Activated naive CD4-positive, alpha-beta T cell treated with anti-CD3 and anti-CD28 coated beads for 36 hours (primary cell): ENCODE measurements at places on chromosomes 12 and 14.

GRCh38 chr12:76410781-76411180 is 62.6 kb upstream of the BBS10 start:
- DNase-seq: no peak

GRCh38 chr14:103001226-103001625 is 56.1 kb downstream of the CDC42BPB start:
- DNase-seq: no peak

GRCh38 chr12:52552055-52552454 is 890 bp downstream of the KRT71 start:
- no peak for DNase-seq

DNA sequence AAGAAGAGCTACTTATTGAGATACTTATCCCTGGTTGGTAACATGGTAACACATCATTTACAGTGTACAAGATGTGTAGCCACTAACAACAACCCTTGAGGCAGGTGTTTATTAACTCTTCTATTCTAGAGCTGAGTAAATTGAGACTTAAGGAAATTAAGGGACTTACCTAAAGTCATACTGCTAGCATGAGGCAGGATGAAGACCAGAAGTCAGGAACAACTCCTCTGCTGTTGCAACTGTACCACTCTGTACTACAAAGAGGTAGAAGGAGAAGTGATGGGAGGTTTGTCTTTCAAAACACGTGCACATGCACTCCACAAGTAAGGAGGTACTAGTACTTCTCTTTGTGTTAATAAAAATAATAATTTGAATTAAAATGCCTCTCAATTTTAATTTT is 79.9 kb downstream of the LLPH start:
- DNase-seq: no peak

DNA sequence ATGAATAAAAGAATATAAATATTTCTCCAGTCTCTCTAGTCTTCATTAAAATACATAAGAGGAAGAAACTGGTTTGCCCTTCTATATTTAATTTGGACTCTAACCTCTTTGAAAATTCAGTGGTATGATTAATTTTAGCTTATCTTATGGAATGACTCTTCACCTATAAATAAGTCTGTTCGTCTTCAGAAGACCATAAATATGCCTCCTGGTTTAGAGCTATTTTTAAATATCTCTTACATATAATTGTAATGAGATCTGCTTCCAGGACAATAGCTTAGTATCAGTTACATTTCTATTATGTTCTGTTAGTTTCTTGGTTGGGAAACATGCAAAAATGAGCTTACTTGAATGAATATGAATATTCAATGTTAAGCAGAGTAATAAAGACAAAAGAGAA is 257.5 kb upstream of the HMGA2 start:
- DNase-seq: no peak

DNA sequence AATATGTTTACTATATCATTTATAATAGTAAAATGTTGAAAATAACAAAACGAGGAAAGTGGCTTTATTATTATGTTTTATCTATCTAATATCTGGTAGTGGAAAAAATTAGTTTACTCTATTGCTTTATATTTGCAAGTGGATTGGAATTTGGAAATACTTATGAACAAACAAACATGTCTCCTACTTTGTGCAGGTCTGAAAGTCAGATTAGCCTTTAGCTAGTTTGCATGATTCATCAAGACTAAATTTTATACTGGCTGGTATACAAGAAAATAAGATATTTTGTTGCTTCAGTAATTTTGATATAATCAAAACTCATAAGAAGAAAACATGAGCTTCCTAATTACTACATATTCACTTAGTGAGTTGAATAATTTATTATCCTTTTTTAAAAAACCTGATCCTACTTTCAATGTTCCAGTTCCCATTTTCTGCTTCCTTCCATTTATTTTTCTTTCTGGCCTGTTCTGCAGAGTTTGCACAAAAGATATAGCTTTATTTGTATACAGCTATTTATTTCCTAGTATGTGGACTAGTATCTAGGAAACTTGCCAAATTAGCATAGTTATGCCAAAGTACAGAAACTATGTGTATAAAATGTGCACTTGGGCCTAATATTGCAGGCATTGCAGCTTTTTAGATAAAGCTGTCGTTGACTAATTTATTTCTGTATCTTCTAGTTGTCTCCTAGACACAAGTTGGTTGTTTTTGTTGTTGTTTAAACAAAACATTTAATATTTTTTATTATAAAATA is 122.0 kb downstream of the AKAP6 start:
- no peak for DNase-seq

DNA sequence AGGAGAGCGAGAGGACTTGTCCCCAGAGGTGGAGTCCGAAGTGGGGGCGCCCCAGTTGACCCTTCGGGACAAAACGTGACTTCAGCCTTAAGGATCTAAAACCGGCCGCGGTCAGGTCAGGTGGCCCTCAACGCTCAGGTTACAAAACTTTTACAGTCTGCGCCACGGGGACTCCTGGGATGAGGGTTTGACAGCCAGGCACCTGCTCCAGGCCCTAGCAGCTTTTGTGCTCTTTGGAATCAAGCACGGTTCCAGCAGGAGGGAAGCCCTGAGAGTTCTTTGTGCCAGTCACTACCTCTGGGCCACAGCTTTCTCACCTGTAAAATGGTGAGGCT is 337 bp downstream of the ZC2HC1C start:
- DNase-seq: no peak

- DNase-seq: peak; percentile 46
Measured at GRCh38 chr14:65352964-65353530, 59.5 kb upstream of the FUT8 start.

- DNase-seq: peak; percentile 41
Measured at GRCh38 chr12:66188584-66189485, at the start of gene IRAK3. IRAK3 (plus strand) TSS chr12:66189214; CDS start chr12:66189300, 86 bp downstream.

GRCh38 chr14:87063181-87063580 is 929.8 kb downstream of the GALC start:
- no peak for DNase-seq

DNA sequence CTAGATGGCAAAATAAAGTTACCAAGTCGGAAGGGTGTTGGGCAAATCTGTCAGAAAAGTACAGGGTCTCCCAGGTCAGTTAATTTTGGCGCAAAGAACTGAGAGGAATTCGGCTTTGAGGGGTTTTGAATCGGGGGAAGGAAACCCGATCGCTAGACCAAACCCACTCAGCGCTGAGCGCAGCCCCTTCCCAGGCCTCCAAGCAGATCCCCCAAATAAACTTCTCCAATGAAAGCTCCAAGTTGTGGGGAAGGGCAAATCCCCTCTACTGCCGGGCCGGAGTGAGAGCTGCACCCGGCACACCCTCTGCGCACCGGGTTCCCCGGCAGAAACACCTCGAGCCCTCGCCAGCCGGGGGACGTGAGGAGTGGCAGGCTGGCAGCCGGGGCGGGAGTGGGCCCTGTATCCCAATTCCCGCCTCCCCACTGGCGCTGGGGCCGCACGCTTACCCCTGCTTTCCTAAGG is 441 bp downstream of the E2F7 start:
- DNase-seq: peak; percentile 43

GRCh38 chr14:88848571-88848970 is 24.1 kb downstream of the TTC8 start:
- DNase-seq: no peak

DNA sequence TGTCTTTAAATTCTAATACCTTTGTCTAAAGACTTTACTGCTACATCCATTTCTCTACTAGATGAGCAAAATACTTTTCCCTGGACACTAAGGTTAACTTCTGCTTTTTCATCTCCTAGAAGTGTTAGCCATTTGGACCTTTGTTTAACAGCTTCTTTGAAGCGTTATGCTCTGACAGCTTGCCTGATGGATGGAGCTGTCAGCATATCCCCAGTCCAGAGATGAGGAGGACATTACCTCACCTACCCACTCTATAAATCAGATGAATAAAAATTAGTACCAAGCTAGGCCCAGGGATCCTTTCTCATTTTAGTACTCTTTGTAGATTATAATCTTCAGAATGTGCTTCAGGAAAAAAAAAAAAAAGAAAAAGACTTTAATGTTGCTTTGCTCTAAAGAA is 222.7 kb downstream of the PELI2 start:
- no peak for DNase-seq

DNA sequence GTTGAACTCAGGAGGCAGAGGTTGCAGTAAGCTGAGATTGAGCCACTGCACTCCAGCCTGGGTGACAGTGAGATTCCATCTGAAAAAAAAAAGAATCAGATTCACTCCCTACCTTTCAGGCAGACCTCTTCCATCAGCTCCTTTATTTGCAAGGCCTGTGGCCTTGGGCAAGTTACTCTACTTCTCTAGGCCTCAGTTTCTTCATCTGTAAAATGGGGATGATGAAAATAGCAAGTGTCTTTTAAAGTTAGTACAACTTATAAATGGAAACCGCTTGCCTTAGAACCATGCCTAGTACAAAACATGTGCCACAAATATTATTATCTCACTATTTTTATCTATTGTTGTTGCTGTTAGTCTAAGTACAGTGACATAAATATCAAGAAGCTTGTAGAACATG is 84.3 kb downstream of the STAB2 start:
- no peak for DNase-seq

GRCh38 chr12:65640489-65640901 is 183.8 kb upstream of the HMGA2 start:
- DNase-seq: no peak

DNA sequence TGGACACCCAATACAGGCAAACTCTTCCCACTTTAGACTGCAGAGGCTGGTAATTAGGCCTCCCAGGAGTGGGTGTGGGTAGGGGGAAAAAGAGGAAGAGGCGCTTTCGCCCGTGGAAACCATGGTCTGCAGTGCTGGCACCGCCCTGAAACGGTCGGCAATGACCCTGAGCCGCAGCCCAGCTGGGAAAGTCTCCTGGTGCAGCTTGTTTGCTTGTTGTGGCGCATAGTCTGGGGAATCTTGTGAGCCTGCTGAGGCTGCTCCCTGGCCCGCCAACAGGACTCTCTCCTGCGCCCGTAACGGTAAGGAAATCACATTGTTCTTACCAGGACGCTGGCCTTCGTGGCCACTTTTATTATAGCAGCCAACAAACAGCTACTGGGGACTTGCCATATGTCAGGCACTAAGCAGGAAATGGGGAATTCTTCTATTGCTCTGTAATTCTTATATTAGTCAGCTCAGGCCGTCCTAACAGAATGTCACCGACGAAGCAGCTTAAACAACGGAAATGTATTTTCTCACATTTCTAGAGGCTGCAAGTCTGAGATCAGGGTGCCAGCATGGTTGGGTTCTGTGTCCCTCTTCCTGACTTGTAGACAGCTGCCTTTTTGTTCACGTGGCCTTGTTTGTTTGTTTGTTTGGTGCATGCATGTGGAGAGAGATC is 52.5 kb upstream of the RIN3 start:
- peak; percentile 19 for DNase-seq

- DNase-seq: no peak
Measured at GRCh38 chr14:101056446-101056845, 152.9 kb upstream of the RTL1 start.

GRCh38 chr12:79388011-79388410 is 302.8 kb downstream of the PAWR start:
- DNase-seq: no peak

- DNase-seq: no peak
Measured at GRCh38 chr12:114751712-114752111, 67.7 kb upstream of the TBX3 start.

GRCh38 chr12:25500651-25501050 is 52.4 kb downstream of the LMNTD1 start:
- no peak for DNase-seq

GRCh38 chr12:79559591-79559990 is 131.2 kb downstream of the PAWR start:
- DNase-seq: no peak

GRCh38 chr12:76083246-76083903 is 1.1 kb downstream of the NAP1L1 start:
- DNase-seq: no peak

GRCh38 chr12:6765048-6765633 is 1.0 kb upstream of the PTMS start:
- no peak for DNase-seq

GRCh38 chr12:19800884-19801283 is 361.6 kb downstream of the AEBP2 start:
- no peak for DNase-seq

- DNase-seq: no peak
Measured at GRCh38 chr14:56199982-56200577, 81.9 kb downstream of the PELI2 start.

- DNase-seq: peak; percentile 41
Measured at GRCh38 chr14:70909733-70910614, 2.7 kb downstream of the PCNX1 start.

DNA sequence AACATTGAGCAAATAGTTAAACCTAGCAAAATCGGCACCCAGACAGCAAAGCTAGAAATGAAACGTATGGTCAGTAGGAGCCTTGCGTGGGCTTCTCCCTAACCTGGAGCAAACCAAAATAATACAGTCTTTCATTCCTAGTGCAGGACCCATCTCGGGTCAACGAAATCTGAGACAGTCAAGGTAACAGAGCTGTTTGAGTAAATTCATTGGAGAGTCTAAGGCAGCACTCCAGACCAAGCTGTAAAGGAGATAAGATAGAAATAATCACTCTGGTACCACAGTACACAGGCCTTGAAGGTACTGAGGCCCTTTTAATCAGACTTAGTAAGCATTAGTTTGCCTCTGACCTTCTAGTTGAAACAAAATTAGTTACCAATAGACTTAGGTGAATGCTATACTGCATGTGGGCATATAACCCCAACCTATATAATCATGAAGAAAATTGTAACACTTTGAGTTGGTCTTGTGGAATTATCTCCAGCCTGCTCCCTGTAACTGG is 54.4 kb upstream of the BICD1 start:
- no peak for DNase-seq

GRCh38 chr12:101221301-101221700 is 11.3 kb upstream of the SLC5A8 start:
- DNase-seq: no peak

DNA sequence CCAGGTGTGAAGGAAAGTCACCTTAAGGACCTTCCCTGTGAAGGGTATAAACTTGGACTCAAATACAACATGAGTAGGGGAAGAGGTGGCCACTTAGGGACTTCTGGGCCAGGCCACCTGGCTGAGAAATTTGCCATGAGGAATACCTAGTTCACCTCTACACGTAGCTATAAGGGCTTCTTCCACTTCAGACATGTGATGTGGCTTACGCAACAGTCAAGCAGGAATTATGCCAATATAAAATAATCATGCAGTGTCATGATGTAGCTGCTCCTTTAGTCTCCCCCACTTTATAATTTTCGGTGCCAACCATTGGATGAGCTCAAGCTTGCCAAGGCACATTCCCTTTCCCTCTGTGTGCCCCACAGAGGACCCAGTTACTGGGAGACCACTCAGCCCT is 166.6 kb upstream of the BCL2L14 start:
- no peak for DNase-seq

DNA sequence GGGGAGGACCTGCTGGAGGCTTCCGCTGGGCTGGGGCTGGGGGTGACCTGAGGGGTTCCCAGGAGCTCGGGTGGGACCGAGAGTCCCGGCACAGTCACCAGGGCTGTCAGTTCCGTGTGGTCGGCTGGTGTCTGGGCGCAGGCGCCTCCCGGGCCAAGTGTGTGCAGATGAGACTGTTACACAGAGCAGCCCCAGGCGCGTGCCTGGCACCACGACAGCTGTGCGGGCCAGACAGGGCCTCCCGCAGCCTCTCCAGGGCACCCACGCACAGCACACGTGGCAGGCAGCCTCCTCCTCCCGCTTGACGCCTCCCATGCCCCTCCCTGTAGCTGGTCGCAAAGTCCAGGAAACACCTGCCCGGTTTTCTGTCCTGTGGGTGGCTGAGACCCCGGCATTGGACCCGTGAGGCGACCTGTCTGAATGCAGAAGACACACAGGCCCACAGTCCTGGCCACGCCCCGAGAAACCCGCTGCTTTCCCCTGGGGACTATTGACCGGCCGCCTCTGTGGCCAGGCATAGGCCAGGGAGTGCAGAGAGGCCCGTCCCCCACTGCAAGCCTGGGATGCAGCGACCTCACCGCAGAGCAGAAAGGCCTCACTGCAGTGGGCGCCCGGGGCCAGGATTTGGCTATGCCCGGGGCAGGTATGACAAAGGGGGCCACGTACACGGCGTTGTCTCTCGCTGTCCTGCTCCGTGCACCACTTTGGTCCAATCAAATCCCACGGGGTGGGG is 12.1 kb upstream of the GALNT9 start:
- DNase-seq: no peak
